Stimulated activated CD4-positive, alpha-beta T cell treated with anti-CD3 and anti-CD28 coated beads, Interleukin-2, amount 100 ng/mL, for 4 hours (primary cell): ENCODE measurements at places on chromosomes 2 and 18.
A peak's percentile ranks its signal among the peaks of the same experiment; 100 is the strongest.

DNA sequence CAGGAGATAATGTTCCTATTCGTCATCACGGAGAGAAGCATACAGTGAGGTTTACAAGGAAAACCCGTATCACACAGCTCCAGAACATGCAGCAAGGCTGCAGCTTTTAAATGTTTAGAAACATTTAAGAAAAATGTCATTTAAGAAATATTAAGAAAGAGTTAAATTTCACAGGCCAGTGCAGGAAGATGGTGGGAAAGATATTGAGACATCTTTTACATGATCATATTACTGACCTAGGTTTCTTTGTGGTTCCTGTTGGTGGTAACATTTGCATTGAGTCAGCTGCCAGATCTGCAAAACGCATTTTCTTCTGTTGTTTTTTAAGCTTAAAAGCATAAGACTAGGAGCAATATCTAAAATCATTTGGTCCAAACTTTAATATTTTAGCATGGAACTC lies 44.9 kb downstream of the CPO start:
- no peak for DNase-seq

DNA sequence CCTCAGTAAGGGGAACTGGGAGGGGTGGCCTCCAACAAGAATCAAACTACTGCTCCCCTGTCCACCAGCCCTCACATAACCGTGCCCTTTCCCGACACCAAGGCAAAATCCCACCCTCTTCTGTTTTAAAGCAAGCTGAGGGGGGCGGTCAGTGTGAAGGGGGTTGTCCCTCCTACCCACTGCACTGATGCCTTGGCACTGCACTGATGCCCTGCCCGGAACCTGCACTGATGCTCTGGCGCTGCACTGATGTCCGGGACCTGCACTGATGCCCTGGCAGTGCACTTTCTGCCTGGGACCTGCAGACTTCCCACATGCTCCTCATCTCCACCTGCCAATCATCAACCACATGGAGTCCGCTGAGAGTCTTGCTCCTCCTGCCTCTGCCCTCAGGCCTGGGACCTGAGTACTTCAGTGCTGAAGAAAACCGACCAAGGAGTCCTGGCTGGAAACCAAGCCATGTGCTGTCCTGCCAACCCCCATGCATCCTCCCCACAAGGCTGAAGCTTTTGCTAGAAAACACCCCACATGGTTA lies 179.5 kb downstream of the SMAD2 start:
- no peak for DNase-seq

DNA sequence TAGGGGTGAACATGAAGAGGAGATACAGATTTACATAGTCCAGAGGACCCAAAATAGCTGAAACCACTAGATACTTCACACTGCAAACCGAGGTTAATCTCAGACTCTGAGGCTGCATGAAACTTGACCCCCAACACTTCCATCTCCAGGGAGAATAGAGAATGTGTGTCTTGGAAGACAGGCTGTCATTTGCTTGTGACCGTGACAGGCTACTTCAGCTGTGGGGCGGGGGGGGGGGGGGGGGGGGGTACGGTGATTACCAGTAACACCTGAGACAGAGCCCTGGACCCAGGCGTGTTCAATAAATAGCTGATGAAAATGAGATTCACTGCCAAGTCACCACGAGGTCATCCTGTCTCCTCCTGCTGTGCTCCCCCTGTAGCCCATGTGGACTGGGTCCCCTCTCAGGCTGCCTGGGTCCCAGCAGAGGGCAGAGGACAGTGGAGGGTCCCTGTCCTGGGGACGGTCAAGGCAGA lies 5.7 kb upstream of the KLHL29 start:
- no peak for DNase-seq

DNA sequence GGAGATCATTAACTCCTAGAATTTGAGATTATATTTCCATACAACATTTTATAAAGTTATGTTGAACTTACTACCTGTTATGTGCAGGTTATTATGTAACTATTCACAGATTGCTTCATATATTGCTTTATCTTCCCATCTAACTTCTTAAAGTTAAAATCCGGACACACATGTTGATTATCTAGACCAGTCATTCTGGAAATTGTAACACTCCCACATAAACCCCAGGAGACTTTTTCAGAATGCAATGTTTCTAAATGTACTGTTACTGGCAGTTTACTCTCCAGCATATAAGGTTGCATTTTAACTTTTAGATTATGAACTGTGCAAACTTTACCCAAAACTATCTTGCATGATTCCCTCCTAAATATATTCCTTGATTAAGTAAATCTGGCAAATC lies 70.5 kb upstream of the FAM117B start:
- DNase-seq: no peak

DNA sequence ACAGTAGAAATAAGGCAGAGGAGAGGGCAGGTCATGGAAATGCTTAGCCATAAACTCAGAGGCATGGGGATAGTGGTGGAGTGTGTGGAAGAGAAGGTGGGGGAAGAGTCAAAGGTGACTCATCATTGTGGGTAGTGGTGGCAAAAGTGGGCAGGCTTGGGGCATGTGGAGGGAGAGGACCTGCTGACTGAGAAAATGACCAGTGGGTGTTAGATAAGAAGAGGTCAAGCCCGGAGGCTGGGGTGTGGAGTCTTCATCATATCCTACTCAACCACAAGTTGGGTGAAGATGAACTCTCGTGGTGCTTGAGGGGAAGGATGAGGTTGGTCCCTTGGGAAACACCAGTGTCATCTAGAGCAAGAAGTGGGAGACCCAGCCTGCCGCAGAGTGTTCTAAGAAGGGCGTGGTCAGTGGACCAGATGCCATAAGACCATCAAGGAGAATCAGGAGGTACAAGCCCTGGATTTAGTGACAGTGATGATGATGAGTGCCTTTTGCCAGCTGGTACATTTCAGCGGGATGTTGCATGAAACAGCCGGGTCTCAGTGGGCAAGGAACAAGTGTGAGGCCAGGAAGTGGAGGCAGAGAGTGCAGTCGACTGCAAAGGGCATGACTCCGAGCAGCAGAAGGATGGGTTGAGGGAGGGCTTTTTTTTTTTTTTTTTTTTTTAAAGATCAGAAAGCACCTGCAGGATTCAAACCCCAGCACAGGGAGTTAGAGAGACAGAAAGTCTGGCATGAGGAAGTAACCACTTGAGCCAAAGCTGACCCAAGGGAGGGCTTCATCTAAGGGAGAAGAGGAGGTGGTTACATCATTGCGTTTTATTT lies 122.6 kb upstream of the SPRED2 start:
- DNase-seq: no peak

GRCh38 chr2:16434393-16434792 lies 231.2 kb downstream of the CYRIA start:
- DNase-seq: no peak

DNA sequence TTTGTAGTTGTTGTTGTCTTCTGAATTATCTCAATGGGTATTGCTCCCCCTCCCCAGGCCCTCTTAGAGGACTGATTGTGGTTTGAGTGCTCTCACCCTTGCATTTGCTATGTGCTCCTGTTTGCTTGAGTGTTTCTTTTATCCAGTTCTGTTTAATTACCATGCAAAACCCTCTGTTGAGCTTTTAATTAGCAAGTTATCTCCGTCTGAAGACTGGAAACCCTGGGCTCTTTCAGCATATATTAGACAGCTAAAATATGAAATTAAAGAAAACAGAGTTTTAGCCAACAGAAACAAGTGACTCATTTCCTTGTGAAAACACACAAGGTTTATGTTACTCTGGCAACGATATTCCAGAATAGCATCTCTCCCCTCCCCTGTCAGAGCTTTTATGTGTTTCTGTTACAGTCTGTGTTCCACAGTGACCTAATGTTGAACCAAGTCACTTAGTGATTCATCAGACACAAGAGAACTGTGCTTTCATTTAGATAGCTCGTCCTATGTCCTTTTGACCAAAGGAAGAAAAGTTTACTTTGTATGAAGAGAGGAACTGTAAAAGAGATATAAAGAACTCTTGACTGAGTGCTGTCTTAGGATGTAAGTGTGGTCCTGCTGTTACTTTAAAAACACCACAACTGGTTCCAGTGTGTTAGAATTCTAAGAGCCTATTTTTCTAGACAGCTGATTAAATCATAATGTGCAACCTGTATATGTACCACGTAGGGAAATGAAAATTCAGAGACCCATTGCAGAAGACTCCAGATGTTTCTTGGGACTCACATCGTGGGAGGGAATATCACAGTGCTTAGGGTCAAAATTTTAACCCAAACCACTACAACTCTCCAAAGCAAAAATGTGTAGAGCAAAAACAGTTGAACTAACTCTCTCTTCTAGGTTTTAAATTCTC lies 172.8 kb upstream of the RBMS1 start:
- DNase-seq: no peak

GRCh38 chr2:36351736-36352349 lies 3.7 kb upstream of the CRIM1 start:
- no peak for DNase-seq

- no peak for DNase-seq
These were observed 67.1 kb upstream of the MSTN start for GRCh38 chr2:190129421-190130199.

DNA sequence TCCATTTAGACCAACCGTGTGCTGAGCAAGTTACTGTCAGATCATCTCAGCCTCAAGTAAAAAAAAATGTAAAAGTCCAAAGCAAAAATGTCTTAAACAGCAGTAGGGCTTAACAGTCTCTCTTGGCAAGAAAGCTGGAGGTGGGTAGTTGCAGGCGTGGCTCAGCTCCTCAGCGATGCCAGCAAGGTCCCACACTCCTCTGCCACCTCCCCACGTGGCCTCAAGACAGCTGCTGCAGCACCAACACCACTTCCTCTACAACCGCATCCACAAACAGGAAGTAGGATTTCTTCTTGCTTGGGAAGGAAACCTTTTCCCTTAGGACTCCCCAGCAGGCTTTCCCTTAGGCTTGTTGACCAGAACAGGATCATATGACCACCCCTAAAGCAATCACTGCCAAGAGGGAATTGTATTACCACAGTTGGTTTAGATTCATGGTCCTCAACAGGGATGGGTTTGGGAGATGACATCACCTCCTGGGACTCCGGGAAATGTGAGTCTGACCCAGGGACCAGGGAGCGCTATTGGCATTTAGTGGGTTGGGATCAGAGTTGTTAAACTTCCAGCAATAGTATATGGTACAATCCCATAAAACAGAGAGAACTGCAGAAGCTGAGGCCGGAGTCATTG lies 97.1 kb downstream of the MAPK4 start:
- DNase-seq: no peak

GRCh38 chr2:46695283-46695682 lies 215.9 kb downstream of the TMEM247 start:
- no peak for DNase-seq

DNA sequence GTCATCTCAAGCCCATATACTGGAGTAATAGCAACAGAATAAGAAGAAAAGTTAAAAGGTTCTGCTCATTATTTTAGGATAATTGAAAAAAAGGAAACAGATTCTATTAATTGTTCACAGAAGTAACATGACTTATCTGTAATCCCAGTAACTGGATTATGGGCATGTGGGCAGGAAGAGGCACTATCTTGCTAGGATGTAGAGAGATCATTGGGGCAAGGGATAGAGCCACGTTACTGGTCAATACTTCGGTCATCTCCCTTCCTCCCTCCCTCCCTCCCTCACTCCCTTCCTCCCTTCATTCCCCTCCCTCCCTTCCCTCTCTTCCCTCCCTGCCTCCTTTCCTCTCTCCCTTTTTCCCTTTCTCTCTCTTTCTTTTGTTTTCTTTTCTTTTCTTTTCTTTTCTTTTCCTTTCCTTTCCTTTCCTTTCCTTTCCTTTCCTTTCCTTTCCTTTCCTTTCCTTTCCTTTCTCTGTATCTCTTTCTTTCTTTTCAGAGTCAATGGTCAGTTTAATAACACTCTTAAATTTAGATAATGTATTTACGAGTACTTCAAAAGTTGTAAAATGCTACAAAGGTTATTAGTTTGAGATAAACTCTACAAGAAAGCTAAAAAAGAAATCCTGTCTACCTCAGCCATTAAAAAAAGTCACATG lies 82.8 kb downstream of the FHOD3 start:
- DNase-seq: no peak

- DNase-seq: no peak
These were observed 34.7 kb downstream of the RALB start for GRCh38 chr2:120287183-120288015.

- DNase-seq: no peak
These were observed 13.3 kb downstream of the CTDP1 start for GRCh38 chr18:79692886-79693285.

DNA sequence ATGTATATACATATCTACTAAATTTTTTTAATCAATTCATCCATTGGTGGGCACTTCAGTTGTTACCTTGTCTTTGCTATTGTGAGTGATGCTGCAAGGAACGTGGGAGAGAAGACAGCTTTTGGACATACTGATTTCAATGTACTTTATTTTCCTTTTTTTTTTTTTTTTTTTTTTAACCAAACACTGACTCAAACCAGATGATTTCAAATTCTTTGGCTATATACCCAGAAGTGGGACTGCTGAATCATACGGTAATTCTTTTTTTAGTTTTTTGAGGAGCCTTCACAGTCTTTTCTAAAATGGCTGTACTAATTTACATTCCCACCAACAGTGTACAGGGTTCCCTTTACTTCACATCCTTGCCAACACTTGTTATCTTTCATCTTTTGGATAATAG lies 204.7 kb downstream of the INSIG2 start:
- no peak for DNase-seq

GRCh38 chr18:67840379-67840778 lies 323.9 kb upstream of the DSEL start:
- no peak for DNase-seq

DNA sequence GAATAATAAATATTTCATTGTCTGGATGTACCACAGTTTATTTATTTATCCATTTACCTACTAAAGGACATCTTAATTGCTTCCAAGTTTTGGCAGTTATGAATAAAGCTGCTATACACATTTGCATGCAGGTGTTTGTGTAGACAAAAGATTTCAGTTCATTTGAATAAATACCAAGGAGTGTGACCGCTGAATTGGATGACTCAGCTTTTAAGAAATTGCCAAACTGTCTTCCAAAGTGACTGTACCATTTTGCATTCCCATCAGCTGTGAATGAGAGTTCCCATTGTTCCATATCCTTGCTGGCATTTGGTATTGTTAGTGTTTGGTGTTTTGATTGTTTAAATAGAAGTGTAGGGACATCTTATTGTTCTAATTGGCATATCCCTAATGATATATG lies 36.2 kb upstream of the FMNL2 start:
- no peak for DNase-seq

GRCh38 chr2:212548455-212548819 lies 9.8 kb upstream of the ERBB4 start:
- no peak for DNase-seq

GRCh38 chr2:143259368-143259958 lies 130.2 kb downstream of the ARHGAP15 start:
- DNase-seq: peak; percentile 66

- DNase-seq: no peak
These were observed 15.3 kb downstream of the SEH1L start for GRCh38 chr18:12963069-12963468.

DNA sequence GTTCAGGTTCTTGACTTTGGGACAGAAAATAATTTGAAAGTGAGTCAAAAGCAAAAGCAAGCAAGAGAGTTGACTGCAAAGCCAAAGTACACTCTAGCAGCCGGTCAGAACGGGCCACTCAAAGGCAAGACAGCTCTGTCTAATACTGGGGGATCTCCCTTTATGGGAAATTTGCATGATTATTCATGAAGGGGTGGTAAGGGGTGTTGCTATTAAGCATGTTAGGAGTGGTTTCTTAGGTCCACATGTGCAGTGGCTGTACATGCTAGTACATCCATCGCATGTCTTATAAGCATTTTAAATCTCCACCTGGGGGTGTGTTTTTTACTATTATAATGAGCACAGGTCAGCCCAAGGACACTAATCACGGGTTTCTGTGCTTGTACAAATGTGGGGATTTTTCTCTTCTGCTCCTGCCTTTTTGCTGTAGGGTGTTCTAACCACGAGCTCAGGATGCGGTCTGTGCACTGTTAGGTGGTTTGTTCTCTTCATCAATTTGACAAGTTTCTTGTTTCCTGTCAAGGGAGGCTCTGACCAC lies 60.2 kb upstream of the SPP2 start:
- no peak for DNase-seq

GRCh38 chr2:8219096-8219495 lies 462.8 kb upstream of the ID2 start:
- DNase-seq: no peak
